ENCODE measurements at places on chromosomes 3 and 15.

DNA sequence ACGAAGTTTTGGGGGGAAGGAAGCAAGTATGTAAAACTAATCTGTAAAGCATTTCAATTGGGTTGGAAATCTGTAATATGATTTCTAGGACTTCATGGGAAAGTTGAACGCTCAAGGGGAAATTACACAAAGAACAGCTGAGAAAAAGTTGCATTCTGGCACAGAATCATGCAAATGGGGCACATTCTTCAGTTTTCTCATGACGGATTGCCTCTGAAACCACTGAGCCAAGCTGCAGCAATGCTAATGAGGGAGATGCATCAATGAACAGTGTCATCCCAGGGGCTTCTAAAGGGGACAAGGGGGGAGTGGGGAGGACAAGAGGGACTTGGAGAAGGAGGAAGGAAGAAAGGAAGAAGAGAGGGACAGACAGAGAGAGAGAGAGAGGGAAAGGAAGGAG is 291.4 kb upstream of the ATP11B start:
- no peak for DNase-seq

GRCh38 chr3:154538566-154539360 is 108.8 kb upstream of the GPR149 start:
- DNase-seq, result no peak

DNA sequence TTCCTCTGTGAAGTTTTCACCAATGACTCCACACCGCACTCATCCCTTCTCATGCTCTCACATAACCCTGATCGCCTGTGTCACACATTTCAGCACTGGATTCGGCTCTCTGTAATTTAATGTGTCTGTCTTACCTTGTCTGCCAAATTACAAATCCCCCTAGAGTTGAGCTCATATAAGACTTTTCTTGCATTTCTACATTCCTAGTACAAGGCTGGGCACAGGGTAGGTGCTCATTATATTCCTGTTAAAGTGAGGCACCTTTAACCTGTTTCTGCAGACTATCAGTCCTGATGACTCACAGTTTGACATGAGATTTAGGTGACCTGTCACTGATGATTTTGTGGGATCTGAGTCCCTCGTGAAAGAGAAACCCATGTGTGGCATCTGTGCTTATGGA is 22.6 kb downstream of the TGM5 start:
- DNase-seq, result no peak

DNA sequence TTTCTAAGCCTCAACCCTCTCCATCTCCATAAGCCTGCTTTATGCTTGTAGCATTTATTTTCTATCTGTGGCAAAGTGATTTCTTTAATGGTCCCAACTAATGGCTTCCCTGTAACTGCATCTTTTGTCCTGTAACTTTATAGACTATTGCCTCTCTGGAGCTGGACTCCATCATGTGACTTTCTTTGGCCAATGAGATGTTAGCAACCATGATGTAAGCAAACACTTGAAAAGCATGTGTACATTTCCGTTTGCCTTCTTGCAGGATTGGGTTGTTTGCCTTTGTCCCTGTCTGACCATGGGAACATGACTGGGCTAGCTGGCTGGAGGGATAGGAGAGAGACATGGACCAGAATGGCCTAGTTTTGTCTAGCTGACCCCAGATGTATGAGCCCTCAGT is 106.0 kb upstream of the LRIG1 start:
- DNase-seq, result no peak

DNA sequence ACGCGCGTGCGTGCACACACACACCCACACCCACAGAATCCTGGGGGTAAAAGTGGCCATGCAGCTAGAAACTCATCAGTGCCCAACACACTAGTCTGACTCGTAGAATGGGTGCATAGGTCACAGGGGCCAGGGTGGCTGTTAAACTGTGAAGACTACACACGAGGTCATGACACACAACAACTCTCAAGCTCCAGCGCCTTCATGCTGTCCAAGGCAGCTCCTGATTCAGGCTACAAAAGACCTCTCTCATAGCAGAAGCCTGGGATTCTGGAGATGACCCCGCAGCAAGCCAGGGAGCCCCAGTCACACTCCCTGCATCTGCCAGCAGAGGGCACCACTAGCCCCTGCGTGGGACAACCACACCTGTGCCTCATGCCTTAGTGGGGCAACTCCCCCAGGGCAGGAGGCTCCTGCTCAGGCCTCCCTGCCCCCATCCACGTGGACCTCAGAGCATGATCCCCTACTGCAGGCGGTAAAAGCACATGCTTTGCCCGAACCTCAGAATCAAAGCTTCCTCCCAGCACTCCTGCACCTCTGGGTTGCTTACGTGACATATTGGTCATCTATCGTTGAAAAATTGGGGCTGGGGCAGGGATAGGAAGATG is 93.1 kb downstream of the LRIG1 start:
- no peak for DNase-seq

GRCh38 chr3:119664850-119665379 is 4.5 kb upstream of the POPDC2 start:
- DNase-seq, result no peak
